ENCODE measurements at places on chromosomes 2 and 18.
A peak's percentile ranks its signal among the peaks of the same experiment; 100 is the strongest.

DNA sequence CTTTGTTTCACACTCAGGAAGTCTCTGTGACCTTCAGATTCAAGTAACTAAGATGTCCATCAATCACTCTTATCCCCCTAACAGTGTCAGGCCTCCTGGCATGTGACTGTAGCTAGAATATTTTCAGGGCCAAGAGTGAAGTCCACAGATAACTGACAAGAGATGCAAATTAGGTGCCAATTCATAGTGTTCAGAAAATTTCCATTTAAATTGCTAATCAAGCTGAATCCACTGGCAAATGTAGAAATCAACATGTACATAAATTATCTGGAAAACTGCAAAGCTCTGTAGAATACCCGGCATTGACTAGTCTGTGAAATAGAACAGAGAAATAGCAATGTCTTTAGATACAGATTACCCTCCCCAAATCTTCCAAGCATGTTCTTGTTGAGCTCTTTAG, 38.6 kb upstream of the ARL4C start:
- DNase-seq, result no peak

DNA sequence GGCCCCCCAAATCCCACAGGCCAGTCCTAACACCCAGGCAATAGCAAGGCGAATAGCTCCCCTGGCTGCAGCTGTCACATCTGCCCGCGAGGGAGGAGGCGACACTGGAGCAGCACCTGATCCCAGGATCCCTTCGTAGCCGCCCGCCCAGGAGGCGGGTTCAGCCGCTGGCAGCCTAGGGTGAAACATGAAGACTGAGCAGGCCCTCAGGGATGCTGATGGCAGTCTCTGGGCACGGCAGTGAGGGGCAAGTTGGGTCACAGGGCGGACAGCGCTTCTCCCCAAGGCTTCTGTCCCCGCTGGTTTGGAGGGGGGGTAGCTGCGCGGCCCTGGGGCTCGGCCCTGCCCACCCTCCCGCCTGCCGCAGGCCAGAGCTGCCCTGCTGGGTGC, 1.9 kb downstream of the DNMT3A start:
- DNase-seq, result peak; percentile 68

DNA sequence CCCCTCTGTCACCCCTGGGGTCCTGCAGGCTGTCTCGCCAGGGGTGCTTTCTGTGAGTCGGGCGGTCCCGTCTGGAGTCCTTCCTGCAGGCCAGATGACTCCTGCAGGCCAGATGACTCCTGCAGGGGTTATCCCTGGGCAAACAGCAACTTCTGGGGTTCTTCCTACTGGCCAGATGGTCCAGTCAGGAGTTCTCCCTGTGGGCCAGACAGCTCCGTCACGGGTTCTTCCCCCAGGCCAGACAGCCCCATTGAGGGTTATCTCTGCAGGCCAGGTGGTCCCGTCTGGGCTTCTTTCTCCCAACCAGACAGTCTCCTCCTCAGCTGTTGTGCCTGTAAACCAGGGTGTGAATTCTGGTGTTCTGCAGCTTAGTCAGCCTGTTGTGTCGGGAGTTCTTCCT, 27.6 kb downstream of the ADNP2 start:
- DNase-seq, result no peak

GRCh38 chr2:40109381-40109780, 330.3 kb upstream of the THUMPD2 start:
- no peak for DNase-seq

DNA sequence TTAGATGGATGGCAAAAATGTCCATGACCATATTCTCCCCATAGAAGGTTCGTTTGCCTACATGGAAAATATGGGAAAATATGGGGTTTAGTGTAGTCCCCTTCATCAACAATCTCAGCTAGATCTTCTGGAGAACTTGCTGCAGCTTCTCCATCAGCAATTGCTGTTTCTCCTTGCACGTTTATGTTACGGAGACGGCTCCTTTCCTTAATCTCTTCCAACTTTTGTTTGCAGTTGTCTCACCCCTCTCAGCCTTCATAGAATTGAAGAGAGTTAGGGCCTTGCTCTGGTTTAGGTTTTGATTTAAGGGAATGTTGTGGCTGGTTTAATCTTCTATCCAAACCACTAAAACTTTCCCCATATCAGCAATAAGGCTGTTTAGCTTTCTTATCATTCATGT, 28.9 kb downstream of the MYCN start:
- DNase-seq, result no peak

GRCh38 chr2:128638341-128639119, 319.9 kb upstream of the HS6ST1 start:
- peak; percentile 14 for DNase-seq

Data from colonic mucosa (tissue), 4 donors.